ENCODE measurements at places on chromosomes 5 and 9. TPM values are rescaled to one million over a fixed set of nuclear protein-coding genes. Genes with fewer than 3 reads are reported as not detected.
A peak's percentile ranks its signal among the peaks of the same experiment; 100 is the strongest.

FRRS1L gene
- 221 TPM for total RNA-seq

OXCT1 gene
- total RNA-seq: 80.1 TPM

TTC23L gene
- total RNA-seq: 1.9 TPM

TNFSF8 gene
- total RNA-seq: 3.1 TPM

PAEP gene
- total RNA-seq: not detected

ZFP2 gene
- total RNA-seq: 5.3 TPM

LPCAT1 gene
- total RNA-seq: 39.9 TPM

GPX8 gene
- total RNA-seq: 1.7 TPM

CCL27 gene
- total RNA-seq: not detected

DNA sequence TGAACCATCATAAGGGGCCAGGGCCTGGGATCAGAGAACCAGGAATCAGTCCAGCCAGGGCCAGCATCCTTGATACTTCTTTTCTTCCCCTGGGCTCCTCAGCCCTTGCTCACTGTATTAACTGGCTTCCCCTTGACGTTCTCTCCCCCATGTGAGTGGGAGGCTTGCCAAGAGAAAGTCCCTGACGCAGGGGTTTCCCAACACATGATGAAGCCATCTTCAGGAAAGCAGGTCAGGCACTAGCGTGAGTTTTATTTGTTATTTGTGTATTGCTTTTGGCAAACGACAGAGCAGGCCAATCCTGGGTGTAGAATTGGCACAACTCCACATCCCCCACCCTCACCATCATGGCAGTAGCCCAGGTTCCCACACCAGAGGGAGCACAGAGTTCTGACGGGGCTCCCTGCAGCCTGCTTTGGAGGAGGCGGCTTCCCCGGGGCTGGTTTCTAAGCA is 165.5 kb upstream of the NFIL3 start:
- no peak for DNase-seq

- no peak for DNase-seq
Observed at GRCh38 chr5:1106385-1107166, 5.3 kb downstream of the SLC12A7 start.

GRCh38 chr9:117927354-117927753 is 223.2 kb downstream of the TLR4 start:
- DNase-seq: no peak

DNA sequence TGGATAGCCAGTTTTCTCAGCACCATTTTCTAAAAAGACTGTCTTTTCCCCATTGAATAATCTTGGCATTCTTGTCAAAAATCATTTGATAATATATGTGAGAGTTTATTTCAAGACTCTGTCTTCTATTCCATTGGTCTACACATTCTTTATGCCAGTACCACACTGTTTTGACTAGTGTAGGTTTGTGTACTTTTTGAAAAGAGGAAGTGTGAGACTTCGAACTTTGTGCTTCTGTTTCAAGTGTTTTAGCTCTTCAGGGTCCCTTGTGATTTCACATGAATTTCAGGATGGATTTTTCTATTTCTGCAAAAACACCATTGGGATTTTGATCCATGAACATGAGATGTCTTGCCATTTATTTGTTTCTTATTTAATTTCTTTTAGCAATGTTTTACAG is 78.5 kb upstream of the ALDH1A1 start:
- DNase-seq: no peak

GRCh38 chr5:57406641-57407040 is 76.0 kb downstream of the ACTBL2 start:
- no peak for DNase-seq

DNA sequence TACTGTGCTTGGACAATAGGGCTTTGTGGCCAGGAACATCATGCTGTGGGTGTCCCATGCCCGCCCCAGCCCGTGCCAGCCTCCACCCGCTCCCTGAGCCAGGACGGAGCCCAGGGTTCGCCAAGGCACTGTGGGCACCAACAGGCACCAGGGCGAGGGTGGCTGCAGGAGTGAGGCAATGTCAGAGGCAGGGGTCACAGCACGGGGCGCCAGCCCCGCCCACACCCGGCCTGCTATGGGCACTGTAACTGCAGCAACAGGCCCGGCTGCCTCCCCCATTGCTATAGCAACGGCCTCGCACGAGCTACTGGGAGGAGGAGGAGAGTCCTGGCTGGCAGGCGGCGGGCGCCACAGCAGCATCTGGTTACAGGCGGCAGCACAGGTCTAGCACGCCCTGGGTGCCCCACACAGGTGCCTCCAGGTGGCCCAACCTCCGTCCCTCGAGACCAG is 2.5 kb downstream of the ABCA2 start:
- DNase-seq: peak; percentile 97

GRCh38 chr5:125199968-125200865 is 453.8 kb upstream of the ZNF608 start:
- peak; percentile 52 for DNase-seq

GRCh38 chr5:3126639-3127038 is 375.2 kb upstream of the IRX2 start:
- no peak for DNase-seq

DNA sequence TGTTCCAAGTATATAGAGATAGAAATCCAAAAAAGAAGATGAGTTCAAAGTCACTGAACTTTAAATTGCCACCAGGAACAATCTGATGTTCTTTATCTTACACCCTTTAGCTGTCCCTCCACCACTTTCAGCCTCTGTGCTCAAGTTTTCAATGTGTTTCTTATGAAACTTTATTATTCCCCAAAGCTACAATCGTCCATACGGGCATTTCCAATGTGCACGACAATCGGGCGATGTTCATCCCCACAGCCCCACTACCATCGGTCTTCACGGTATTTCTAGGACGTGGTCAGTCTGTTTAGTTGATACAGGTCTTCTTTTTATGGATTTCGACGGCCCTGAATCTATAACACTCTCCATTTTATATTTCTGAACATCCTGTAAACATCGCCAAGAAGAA is 238.7 kb upstream of the DAP start:
- DNase-seq: no peak

DNA sequence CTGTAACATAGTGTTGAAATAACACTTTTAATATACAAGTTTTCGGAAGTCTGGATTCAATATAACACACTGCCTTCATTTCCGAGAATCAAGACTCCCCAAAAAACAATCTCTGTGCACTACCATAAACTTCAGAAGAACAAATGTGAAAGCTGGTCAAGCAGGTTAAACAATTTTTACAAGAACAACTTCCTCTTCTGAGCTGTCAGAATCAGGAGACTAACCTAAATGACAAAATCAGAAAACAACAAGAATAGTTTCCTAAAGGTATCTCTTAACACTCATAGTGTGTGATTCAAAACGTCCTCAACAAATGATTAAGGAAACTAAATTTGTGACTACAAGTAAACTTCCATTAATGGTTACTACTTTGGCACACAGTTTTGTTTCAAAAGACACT is 11.6 kb downstream of the C9orf72 start:
- no peak for DNase-seq

GRCh38 chr5:119532637-119533036 is 80.3 kb downstream of the HSD17B4 start:
- DNase-seq: no peak

GRCh38 chr5:76771705-76772405 is 47.0 kb upstream of the F2RL1 start:
- no peak for DNase-seq

GRCh38 chr9:127104581-127105311 is 17.7 kb downstream of the ANGPTL2 start:
- DNase-seq: no peak

DNA sequence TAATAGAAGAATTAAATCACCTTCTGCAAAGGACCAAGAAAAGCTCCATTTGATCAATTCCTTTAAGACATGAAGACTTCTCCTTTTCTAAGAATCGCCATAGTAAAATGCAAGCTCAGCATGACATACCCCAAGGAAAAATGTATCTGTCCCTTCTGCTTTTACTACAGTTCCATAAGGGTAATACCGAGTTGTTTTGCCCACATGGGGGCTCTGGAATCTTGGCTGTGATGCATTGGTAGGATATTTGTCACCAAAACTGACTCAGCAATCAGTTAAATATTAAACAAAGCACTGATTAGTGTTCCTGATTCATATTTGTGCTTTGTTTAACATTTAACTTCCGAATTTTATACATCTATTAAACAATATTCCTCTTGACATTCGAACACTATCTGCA is 24.3 kb upstream of the KCNIP1 start:
- no peak for DNase-seq

GRCh38 chr9:72581694-72582093 is 60.3 kb downstream of the TMC1 start:
- no peak for DNase-seq

GRCh38 chr5:172705576-172706084 is 64.6 kb downstream of the NEURL1B start:
- DNase-seq: no peak

- DNase-seq: no peak
Observed at GRCh38 chr5:167573370-167574127, 717.9 kb upstream of the WWC1 start.

DNA sequence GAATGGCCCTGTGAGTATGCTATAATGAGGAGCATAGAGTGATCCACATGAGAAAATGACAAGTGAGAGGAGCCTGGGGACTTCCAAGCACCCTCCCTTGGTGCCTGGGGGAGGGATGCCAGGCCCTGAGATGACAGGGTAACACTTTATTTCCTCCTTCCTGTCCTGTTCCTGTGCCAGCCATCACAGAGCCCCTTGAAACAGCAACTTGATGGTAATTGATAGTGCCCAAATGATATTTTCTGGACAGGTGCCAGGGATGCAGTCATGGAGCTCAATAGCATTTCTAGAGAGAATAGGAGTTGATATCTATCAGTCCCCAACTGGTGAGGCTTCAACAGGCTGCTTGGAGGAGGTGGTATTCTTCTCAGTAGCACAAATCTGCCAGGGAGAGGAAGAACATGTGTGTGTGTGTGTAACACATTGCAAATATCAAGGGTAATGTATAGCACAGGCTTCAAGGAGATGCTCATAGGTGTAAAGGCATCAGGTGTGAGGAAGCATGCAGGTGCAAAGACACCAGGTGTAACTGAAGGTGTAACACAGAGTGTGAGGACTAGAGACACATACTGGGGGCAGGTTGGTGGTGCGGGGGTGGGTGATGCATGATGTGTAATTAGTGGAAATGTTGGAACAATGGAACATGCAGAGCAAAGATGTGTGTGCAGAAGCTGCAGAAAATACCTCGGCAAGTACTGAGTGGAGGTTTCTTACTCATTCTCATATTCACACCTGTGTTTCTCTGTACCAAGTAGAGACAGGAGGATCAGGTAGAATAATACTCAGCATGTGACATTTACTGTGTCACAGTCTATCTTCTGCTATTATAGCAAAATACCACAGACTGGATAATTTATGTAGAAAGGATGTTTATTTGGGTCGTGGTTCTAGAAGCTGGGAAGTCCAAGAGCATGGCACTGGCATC is 18.1 kb upstream of the WWC1 start:
- DNase-seq: no peak
